ENCODE measurements at places on chromosomes 2 and 18.

GRCh38 chr2:24317491-24317920, 42.8 kb downstream of the ITSN2 start:
- no peak for DNase-seq

DNA sequence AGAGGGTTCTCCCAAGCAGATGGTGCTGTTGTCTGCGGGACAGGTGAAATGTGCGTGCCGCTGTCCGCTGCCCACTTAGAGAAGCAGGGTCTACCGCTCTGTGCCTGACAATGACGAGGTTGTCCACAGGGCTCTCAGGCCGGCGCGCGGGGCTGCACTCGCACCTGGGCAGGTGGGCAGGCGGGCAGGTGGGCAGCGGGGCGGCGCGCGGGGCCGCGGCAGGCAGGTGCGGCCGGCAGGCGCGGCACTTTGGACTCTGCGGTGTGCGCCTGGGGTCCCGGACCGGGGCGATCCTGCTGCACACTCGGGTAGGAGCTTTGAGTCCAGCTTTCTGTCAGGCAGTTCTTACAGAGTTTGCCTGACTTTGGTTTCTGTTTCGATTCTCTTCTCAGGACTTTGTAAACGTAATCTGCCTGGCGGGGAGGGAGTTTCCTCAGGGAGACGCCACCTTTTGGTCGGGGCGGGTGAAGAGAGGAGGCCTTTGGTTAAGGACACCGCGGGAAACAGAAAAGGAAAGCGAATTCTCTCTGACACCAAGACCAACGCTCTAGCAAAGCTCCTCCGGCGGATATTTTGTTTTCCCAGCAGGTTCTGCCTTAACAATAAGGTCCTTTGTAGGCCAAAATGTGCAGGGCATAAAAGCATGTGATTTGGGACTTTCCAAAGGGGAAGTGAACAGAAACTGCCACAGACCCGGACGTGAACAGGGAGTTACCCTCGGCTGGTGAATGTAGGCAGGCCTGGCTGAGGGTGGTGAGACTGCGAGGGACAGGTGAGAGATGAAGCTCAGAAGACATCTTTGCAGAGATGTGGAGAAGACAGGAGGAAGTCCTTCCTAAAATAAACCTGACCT, at the start of gene IFIH1:
Gene IFIH1, minus strand, starts transcription at position 357 of the 853 bp plus-strand sequence. CDS start 377 bp downstream, outside the sequence.
- no peak for DNase-seq

GRCh38 chr2:38033646-38034045, 42.3 kb downstream of the CYP1B1 start:
- no peak for DNase-seq

DNA sequence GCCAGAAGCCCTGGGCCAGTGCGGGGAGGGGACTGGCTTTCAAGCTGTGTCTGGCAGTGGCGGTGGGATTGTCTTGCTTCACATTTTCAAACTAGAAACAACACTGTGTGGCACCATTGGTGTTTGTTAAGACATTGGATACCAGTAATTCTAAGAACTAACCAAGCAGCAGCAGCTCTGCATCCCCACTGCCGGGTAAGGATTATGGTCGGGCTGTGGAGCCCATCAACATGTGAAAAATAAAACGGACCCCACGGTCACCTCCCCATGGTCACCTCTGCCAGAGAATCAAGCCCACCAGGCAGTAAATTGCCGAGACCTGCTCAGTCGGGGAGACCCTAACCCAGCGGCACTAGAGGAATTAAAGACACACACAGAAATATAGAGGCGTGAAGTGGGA, 65.3 kb downstream of the C18orf63 start:
- DNase-seq: no peak

DNA sequence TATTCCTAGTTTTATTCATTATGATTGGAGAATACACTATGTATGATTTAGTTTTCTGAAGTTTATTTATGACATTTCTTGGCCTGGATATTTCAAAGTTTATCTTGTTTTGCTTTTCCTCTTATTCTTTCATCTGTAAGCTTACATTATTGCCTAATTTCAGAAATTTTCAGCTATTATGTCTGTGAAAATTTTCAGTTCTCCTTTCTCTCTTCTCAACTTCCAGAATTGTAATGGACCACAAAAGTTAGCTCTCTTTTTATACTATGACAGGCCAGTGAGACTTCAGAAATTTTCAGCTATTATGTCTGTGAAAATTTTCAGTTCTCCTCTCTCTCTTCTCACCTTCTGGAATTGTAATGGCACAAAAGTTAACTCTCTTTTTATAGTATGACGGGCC, 97.2 kb upstream of the SCN7A start:
- no peak for DNase-seq

- no peak for DNase-seq
Observed at GRCh38 chr2:114119862-114120261, 230.0 kb downstream of the ACTR3 start.

DNA sequence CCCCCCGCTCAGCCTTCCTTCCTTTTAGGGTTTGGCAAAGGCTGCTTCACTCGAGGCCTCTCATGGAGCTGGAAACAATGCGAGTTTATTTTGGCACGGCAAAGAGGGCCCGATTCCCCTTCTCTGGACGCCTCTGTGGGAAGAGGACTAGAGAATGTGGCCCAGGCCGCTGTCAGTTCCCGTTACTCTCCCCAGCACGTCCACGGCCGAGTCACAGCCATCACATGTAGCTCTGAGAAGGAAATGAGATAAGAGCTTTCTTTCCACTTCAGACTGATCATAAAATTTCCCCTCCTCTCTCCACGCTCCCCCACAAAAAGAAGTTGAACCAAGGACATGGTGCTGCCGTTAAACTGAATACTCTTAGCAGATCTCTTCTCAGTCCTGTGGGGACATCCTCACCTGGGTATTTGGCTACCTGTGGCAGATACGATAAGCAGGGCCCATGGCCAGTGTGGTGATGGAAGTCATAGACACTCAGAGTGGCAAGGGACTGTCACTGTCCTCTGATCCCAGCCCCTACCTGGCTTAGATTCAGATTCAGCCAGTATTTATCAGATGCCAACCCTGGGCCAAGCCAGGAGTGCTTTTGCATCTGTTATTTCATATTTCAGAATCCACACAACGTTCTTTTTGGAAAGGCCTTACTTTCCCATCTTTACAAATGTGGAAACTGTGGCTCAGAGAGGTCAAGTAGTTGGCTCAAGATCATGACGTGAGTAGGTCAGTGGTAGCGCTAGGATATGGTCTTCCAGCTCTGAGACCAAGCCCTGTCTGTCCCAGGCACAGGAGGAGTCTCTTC, 101.2 kb downstream of the MCFD2 start:
- no peak for DNase-seq

DNA sequence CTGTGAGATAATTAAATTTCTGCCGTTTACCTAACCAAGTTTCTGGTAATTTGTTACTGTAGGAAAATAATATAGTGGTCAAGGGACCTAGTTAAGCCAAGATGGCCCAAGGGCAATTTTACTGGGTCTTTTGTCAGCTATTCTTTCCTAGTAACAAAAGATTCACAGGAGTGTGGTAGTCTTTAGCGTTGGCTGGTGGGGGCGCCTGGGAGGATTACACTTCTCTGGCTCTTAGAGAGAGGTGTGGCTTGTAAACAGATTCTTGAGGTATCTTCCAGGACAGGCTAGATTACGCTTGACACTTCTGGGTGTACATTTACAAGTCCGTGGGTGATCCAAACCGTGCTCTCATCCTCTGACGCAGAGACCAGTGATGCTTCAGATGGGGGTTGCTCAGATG, 3.3 kb upstream of the ACOXL start:
- no peak for DNase-seq

- DNase-seq: no peak
Observed at GRCh38 chr2:58039170-58039611, 7.4 kb upstream of the VRK2 start.

- no peak for DNase-seq
Observed at GRCh38 chr2:60411295-60411694, 142.2 kb downstream of the BCL11A start.

GRCh38 chr2:16012626-16013358, 72.4 kb downstream of the MYCN start:
- DNase-seq: no peak

DNA sequence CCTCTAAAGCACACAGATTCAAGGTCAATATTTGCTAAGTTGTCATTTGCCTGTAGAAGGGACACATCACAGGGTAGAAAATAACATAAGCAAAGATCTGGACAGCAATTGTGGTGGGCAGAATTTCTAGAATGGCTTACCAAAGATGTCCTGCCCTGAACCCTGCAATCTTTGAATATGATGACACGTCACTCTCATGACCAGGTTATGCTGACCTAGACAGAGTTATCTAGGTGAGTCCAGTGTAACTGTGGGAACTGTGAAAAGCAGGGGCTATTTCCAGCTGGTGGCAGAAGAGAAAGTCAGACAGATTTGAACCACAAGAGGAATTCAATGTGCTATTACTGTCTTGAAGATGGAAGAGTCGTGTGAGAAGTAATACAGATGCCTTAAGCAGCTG, 112.3 kb upstream of the CNGA3 start:
- no peak for DNase-seq

DNA sequence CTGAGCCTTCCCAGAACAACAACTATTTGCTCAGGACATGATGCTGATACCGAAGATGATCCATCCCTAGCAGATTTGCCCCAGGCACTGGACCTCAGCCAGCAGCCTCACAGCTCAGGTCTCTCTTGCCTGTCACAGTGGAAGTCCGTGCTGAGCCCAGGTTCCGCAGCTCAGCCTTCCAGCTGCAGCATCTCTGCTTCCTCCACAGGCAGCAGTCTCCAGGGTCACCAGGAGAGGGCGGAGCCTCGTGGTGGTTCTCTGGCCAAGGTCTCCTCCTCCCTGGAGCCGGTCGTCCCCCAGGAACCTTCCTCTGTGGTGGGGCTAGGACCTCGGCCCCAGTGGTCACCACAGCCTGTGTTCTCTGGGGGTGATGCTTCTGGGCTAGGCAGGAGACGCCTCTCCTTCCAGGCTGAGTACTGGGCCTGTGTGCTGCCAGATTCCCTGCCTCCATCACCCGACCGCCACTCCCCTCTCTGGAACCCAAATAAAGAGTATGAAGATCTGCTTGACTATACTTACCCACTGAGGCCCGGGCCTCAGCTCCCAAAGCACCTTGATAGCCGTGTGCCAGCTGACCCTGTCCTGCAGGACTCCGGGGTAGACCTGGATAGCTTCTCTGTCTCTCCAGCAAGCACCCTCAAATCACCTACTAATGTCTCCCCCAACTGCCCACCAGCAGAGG, 15.4 kb downstream of the CEP68 start:
- DNase-seq: no peak

DNA sequence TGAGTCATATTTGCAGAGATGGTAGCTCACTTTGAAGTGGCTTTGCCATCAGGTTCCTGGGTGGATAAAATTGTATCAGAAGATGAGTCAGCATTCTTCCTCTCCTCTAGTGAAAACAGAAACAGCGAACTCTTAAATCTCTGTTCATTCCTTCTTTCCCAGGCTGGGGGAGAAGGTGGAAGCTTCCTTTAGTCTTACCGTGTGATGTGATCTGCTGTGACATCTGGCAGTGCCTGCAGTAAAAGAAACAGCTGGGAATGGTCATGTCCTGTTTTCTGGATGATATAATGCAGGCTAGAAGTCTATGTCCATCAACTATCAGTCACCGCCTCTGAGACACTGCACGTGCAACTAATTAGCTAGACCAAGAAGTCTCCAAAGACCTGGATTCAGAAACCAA, 171.6 kb downstream of the VAPA start:
- no peak for DNase-seq

- DNase-seq: no peak
Observed at GRCh38 chr2:239832490-239833268, 192.5 kb downstream of the NDUFA10 start.

DNA sequence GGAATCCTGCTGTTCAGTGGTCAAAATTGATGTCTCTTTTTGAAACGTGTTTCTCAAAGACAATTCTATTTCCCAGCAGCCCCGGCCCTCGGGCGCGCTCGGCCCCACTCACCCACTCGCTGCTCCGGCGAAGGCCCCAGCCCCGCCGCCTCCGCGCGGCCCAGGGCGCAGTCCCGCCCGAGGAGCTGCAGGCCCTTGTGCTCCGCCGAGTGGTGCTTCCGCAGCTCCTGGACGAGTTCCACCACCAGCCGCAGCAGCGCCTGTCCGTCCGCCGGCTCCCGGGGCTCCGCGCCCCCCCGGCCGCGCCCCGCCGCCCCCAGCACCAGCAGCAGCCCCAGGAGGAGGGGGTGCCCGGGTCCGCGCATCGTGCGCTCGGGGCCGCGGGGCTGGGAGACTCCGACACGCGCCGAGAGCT, 413 bp downstream of the ALKAL2 start:
- no peak for DNase-seq

DNA sequence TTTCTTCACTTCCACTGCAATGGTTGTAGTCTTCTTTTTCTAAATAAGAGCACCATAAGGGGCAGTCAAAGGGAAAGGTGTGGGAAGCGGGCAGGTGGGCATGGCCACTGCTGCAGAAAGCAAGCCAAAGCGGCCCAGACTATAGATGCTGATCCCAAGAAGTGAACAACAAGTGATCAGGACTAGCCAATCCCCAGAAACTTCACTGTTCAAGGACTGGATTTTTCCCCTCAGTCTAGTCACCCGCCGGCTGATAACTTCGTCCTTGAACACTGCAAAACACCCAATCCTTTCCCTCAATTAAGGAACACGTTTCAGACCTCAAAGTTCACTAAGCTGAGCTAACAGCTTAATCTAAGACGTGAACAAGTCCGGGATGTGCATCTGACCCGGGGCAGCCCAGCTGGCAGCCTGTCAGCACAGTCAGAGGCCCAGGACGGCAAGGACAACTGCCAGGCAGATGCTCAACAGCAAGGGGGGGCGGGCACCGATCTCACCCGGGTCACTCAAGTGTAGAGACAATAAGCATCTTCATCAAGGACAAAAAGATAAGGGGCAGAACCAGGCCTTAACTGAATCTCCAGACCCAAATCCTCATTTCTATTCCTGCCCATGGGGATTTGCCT, 59.8 kb downstream of the HDLBP start:
- DNase-seq: peak; percentile 11

- DNase-seq: no peak
Observed at GRCh38 chr2:37774976-37775907, 103.8 kb upstream of the CDC42EP3 start.

- no peak for DNase-seq
Observed at GRCh38 chr2:36362291-36362690, 6.7 kb downstream of the CRIM1 start.

GRCh38 chr18:77197073-77197472, 52.6 kb upstream of the GALR1 start:
- DNase-seq: no peak

- no peak for DNase-seq
Observed at GRCh38 chr2:41141146-41141791, 689.4 kb upstream of the SLC8A1 start.

- DNase-seq: no peak
Observed at GRCh38 chr2:132715386-132716351, 45.7 kb upstream of the LYPD1 start.

- no peak for DNase-seq
Observed at GRCh38 chr2:99552529-99552928, 62.7 kb upstream of the REV1 start.

GRCh38 chr2:167332358-167332757, 444.1 kb downstream of the XIRP2 start:
- no peak for DNase-seq

- no peak for DNase-seq
Observed at GRCh38 chr2:205494537-205495235, 187.6 kb upstream of the NRP2 start.
